ENCODE measurements at places on chromosomes 16 and 17. TPM values are rescaled to one million over a fixed set of nuclear protein-coding genes. Genes with fewer than 3 reads are reported as not detected.

The MAP2K3 gene
- 0.15 TPM for polyA plus RNA-seq

The CHP2 gene
- not detected for polyA plus RNA-seq

The MYH8 gene
- polyA plus RNA-seq = not detected

The CA4 gene
- 10.5 TPM for polyA plus RNA-seq

The PPM1D gene
- 5.2 TPM for polyA plus RNA-seq

The C16orf96 gene
- not detected for polyA plus RNA-seq

The ARHGAP44 gene
- polyA plus RNA-seq = 8.2 TPM

The LITAFD gene
- not detected for polyA plus RNA-seq

All from Purkinje cell (primary cell).